Endothelial cell of umbilical vein (primary cell): ENCODE measurements at places on chromosomes 7 and 10. TPM values are rescaled to one million over a fixed set of nuclear protein-coding genes. Genes with fewer than 3 reads are reported as not detected.

- no peak for DNase-seq
These were observed 11.5 kb downstream of the C10orf71 start for GRCh38 chr10:49310460-49310859.

- no peak for DNase-seq
These were observed 15.7 kb upstream of the STN1 start for GRCh38 chr10:103933557-103934121.

EBF3 gene
- total RNA-seq, result 2.0 and 2.7 TPM in 2 replicates

DNA sequence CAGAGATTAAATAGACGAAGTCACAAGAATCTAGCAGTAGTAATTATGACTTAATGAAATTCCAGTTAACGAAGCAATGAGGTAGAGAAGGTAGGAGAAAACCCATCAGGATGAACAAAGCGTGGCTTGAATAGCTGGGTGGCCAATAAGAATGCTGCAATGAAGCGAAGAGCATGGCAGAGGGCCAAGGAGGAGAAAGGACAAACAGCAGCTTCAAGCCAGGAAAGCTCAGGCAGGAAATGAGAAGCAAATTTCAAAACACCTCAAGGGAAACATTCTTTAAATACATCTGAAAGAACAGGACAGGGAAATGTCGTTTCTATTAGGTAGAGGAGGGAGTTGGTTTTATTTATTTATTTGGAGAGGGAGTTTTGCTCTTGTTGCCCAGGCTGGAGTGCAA, 122.5 kb downstream of the KIAA1217 start:
- no peak for DNase-seq

DNA sequence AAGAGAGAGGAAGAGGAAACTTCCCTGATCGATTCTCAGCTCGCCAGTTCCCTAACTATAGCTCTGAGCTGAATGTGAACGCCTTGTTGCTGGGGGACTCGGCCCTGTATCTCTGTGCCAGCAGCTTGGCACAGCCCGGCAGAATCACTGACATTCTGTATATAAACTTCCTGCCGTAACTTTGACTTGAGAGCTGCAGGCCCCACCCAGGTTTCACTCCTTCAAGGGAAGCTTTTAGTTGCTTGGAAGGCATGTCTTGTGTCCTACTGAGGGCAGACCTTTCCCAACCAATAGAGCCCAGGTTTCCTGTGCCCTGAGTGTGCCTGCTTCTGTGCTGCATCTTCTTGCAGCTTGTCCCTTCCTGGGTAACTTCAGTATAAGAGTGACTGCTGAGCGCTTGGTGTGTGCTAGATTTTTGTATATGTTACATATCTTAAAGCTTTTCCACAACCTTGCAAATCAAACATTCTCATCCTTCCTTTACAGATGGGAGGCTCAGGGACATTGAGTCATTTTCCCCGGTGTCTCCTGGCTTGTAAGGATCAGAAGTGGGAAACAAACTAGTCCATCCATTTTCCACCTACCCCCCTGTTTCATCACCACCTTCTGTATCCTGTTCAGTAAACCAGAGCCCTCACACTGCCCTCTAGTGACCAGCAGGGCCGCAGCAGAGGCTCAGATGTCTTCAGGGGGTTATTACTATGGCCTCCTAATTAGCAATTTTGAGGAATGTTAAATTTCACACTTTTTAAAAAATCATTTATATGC, 225.2 kb upstream of the PRSS58 start:
- DNase-seq, result peak; percentile 43

- DNase-seq, result no peak
These were observed 161.9 kb downstream of the GRID1 start for GRCh38 chr10:86204421-86205305.

- DNase-seq, result no peak
These were observed 630.3 kb upstream of the POT1 start for GRCh38 chr7:125559921-125560320.

GRCh38 chr10:101287997-101288635, 58.9 kb upstream of the LBX1 start:
- DNase-seq, result peak; percentile 24

GRCh38 chr10:16686054-16686902, 130.9 kb downstream of the RSU1 start:
- DNase-seq, result no peak

LRRD1 gene
- 0.46 TPM in 1 of 2 replicates, not detected in the other for total RNA-seq

UBE2D4 gene
- 11.3 and 11.7 TPM in 2 replicates for total RNA-seq

GRCh38 chr10:94343151-94343550, 19.6 kb downstream of the NOC3L start:
- no peak for DNase-seq

- peak; percentile 93 for DNase-seq
These were observed 76.2 kb downstream of the CTBP2 start for GRCh38 chr10:125084191-125084613.

DNA sequence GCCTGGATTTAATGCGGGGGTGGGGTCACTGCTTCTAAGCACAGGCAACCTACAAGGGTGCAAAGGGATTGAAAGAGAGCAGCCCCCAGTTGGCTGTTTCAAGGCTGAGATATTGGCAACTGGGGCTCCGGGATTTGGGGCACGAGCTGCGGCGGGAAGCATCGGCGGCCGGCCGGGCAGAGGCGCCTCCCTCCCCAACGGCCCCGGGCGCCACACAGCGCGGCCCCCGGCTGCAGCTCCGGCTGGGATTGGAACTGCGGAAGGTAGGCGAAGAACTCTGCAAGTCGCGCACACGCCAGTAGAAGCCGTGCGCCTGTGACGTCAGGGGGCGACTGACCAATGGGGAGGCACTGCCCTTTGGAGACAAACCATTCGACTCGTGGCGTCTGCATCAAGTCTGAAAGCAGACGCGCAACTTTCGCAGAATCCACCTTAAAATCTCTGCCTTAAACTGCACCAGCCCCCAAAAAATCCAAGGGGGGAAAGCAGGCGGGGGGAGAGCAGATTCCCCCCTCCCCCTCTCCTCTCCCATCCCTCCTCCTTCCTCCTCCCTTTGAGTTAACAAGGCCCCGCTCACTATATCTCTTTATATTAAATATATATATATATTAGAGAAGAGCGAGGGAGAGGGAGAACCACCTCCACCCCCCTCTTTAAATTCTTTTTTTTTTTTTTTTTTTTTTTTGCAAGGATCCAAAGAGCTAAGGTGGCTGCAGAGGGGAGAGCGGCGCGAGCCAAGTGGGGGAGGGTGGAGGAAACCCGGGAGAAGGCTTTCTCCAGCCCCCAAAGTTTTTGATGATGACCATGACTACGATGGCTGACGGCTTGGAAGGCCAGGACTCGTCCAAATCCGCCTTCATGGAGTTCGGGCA, at the start of gene DLX6:
Gene DLX6, plus strand, starts transcription at position 371 of the 872 bp plus-strand sequence. Its CDS starts 425 bp downstream, at position 796.
- DNase-seq, result no peak

CH25H gene
- total RNA-seq, result 0.32 TPM in 1 of 2 replicates, not detected in the other
